Cardiac septum (tissue), 1 donor: ENCODE measurements at places on chromosomes 2 and 18. TPM values are rescaled to one million over a fixed set of nuclear protein-coding genes. Genes with fewer than 3 reads are reported as not detected.
A peak's percentile ranks its signal among the peaks of the same experiment; 100 is the strongest.

Gene MYO5B
- total RNA-seq: 5.2 TPM

- no peak for DNase-seq
Measured at GRCh38 chr18:21402272-21402671, 160.2 kb downstream of the GREB1L start.

DNA sequence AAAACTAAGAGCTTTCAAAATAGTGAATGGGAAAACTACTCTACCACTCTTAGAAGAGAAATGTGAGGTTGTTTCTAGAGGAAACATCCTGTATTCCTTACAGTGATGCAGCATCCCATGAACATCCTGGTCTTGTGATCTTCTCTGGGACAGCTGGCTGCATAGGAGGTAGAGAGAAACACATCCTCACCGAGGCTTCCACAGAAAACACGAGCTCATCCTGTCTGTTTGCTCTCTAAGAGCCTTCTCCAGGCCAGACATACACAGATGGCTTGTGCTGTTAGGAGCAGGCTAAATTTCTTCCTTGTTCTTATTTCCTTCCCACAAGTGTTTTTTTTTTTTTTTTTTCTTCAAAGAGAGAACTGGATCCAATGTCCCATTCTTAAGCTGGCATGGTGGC is 14.7 kb upstream of the FZD7 start:
- no peak for DNase-seq

- no peak for DNase-seq
Measured at GRCh38 chr18:6546229-6546628, 131.5 kb upstream of the L3MBTL4 start.

DNA sequence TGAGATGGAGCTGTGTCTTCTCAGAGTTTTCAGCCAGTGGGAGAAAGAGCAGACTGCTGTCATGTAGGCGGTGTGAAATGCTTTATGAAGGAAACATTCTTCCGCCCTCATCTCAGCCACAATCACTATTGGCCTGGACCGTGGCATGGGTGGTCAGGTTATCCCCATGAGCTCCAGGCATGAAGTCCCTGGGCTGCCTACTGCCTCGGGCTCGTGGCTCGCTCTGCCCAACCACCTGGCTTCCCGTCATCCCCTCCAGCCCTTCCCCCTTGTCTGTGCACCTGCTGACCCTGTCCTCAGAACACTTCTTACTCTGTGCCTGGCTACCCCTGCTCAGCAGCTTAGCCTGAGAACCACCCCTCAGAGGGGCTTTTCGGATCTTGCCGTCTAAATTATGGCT is 15.5 kb downstream of the COLEC11 start:
- DNase-seq: peak; percentile 10

- DNase-seq: no peak
Measured at GRCh38 chr18:40258311-40258710, 1696.7 kb upstream of the PIK3C3 start.

Gene HRH4
- 0.08 TPM for total RNA-seq

GRCh38 chr2:175414882-175415487 is 233.5 kb upstream of the ATP5MC3 start:
- no peak for DNase-seq

GRCh38 chr2:195318440-195319111 is 338.4 kb upstream of the SLC39A10 start:
- DNase-seq: no peak

Gene EVX2
- not detected for total RNA-seq

DNA sequence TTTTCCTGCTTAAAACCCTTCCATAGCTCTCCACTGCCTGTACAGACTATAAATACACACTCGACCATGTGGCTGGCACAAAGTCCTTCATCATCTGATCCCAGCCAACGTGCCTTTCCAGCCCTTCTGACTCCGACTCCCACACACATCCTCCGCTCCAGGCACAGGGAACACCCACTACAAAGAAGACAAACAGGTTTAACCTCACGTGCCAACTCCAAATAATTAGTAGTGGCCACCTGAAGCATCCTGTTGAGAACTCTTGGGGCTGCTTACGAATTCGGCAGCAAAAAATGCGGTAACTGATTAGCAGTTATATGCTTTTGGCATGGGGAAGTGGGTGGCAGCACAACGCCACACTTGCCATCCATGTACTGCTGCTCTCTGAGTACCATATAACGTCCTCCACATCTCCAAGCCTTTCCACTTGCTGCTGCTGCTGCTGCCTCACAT is 12.1 kb downstream of the SPIRE1 start:
- peak; percentile 86 for DNase-seq

- no peak for DNase-seq
Measured at GRCh38 chr2:175062787-175063585, 57.8 kb upstream of the CHN1 start.

Gene PMAIP1
- total RNA-seq: 0.35 TPM

Gene CHST9
- not detected for total RNA-seq

Gene MYOM1
- total RNA-seq: 878 TPM

Gene TFCP2L1
- total RNA-seq: 0.03 TPM

DNA sequence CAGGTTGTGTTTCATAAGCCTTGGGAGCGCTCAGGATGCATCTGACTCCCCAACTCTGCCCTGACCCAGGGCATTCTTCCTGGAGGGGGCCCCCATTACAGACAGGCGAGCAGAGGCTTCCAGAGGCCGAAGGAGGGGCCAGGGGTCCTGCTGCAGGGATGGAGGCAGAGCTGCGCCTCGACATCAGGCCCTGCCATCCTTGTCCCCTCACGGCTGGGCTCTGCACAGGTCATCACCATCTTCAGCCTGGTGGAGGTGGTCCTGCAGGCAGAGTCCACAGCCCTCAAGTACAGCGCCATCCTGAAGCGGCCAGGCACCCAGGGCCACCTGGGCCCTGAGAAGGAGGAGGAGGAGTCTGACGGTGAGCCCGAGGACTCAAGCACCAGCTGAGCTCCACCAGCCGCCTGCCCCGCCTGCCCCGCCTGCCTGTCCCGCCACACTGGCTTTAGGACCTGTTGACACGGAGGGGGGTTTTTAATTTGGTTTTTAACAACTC is 42.3 kb upstream of the ALPP start:
- DNase-seq: peak; percentile 64

Gene TIA1
- total RNA-seq: 49.4 TPM

Gene ABCA12
- total RNA-seq: not detected

GRCh38 chr18:64253222-64253621 is 104.3 kb upstream of the LINC00305 start:
- no peak for DNase-seq

GRCh38 chr2:207633686-207634085 is 8.5 kb upstream of the METTL21A start:
- no peak for DNase-seq

DNA sequence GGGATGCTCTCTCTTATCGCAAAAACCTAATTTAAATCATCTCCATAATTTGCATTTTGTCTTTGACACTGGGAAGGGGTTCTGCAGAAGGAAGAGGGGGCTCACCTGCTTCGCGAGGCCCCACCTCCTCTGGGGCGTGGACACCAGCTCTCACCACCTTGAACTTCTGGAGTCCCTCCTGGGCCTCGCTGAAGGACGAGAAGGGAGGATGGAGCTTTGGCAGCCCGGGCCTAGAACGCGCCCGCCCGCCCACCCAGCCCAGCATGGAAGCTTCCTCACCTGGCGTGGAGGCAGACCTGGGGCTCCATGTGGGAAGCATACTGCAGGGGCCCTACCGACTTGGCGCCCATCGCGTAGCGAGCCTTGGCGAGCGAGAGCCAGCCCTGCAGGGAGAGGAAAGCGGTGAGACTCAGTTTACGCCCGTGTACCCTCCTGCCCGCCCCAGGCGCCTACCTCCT is 1.1 kb upstream of the IMP4 start:
- no peak for DNase-seq

GRCh38 chr2:157849591-157849990 is 26.5 kb downstream of the ACVR1 start:
- DNase-seq: no peak

DNA sequence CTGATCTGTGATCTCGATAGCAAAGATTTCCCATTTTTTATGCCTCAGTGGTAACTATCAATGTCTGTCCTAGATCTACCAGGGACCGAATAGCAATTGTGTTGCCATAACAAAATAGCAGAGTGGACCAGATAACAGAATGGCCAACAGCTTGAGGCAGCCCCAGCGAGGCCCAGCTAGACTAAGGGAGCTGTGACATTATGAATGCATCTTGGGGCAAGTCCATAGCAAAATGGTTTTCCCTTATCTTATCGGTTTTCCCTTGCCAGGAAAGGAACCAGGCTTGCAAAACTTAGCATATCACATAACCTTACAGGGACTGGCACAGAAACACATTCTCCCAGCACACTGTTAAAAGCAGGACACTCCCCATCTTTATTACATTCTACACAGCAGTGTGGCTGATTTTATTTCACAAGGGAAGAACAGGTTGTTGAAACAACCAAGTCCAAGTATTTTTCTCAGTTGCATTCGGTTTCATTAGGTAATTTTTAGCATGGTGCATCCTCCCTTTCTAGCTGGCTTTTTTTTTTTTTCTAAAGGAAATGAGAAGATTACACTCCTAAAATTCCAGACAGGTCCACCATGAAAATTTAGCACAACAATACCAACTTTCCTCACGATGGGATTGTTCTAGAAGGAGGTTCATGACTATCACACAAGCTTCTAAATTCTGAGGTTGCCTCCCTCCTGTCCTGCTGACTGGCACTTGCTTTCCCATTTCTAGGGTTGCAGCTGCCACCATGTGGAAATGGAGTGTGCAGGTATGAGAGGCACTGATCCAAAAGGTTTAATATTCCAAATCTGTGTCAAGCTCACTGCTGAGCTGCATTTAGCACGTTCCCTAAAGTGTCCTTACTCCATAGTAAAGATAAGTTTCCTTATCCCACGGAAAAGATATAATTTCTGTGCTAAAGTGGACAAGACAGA is 97.0 kb upstream of the SLC35G4 start:
- DNase-seq: no peak

Gene ERCC3
- total RNA-seq: 23.4 TPM

GRCh38 chr2:17630089-17630488 is 89.6 kb downstream of the VSNL1 start:
- no peak for DNase-seq

GRCh38 chr2:190640117-190640516 is 8.8 kb upstream of the NAB1 start:
- DNase-seq: no peak

GRCh38 chr2:224843141-224843540 is 127.0 kb upstream of the CCDC195 start:
- DNase-seq: no peak

DNA sequence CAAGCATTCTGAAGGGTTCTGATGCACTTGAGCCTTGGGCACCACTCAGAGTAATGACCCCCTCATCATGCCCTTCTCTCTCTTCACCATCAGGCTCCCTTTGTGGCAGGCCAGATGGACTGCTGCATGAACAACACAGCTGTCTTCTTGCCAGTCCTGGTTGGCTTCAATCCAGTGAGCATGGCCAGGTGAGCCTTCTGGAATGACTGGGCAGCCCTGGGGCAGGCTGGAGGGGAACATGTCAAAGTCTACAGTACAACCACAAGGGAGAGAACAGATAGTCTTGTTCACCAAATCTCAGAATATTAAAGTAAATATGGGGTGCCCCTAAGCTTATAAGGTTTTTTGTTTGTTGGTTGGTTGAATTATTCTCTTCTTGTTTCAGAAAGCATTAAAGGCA is 4.4 kb downstream of the GCKR start:
- no peak for DNase-seq

Gene C2orf72
- total RNA-seq: 0.08 TPM

Gene OXER1
- 0.94 TPM for total RNA-seq

DNA sequence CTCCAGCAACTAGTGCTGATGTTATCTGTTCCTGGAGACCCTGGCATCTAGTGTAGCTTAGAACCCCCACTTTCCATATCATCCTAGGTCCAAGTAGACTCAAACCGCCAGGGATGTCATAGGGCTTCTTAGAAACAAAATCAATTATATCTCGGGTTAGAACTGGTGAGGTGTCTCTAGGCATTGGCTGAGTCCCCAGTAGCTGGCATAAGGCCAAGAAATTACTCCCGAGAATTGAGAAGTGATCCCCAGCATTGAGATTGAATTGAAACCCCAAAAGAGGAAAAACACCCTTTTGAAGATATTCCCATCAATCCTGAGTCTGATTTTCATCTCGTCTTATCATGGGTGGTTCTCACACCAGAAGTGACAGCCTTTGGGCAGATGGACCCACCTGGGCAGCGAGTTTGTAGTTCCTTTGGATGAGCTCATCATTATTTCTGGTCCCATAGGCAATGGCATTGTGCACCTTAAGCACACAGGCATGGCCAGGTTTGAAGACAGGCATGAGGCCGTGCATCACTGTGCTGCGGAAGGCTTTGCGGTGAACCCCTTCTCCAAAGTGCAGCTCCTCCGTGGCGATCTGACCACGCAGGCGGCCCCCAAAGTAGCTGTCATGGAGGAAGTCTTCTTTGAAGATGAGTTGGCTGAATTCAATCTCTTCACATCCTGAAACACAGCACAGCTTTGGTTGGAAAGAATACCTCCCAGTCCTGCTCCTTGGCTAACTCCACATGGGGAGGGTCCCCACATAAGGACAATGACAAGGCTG is 112.2 kb downstream of the ALPK2 start:
- no peak for DNase-seq

DNA sequence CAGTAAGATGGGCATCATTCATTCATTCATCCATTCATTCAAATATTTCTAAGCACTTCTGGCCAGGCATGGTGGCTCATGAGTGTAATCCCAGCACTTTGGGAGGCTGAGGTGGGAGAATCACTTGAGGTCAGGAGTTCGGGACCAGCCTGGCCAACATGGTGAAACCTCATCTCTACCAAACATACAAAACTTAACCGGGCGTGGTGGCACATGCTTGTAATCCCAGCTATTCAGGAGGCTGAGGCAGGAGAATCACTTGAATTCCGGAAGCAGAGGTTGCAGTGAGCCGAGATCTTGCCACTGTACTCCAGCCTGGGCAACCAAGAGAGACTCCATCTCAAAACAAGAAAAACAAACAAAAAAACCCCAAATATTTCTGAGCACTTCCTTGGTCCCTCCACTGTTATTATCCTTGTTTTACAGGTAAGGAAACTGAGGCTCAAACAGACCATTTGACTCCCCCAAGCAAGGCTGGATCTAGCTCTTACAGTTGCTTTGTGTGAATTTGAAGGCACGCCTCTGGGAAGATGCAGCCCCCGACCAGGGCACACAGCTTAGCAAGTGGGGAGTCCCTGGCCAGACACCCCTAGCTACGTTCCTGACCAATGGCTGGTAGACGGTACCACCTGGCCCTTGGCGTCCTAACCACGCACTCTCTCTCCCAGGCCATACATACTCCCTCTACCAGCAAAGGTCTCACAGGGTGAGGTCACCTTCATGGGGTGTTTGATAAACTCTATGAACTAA is 50.6 kb upstream of the ODC1 start:
- peak; percentile 50 for DNase-seq

- no peak for DNase-seq
Measured at GRCh38 chr2:150376553-150377335, 110.7 kb downstream of the RND3 start.

DNA sequence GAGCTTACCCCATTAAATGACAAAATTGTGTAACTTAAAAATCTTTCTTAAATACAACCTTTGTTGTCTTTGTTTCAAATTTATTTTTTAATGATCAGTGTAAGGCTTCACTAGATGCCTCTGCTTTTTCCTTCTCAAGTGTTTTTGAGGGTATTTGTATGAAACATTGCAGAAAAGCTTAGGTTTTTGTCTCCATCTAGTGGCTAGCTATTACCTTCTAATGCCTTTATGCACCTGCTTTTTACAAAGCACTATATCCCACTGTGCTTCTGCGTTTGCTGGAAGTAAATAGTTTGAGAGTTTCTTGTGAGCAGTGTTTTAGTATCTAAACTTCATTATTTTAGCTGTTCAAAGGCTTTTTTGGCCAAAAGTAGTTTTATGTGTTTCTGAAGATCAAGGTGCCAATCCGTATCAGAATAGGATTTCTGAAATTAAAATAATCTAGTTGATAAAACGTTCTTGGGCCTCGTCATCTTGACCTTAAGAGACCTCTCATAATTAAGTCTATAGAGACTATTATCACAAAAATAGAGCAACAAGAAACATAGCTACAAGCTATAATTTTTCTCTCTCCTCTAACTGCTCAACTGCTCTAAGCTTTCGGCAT is 47.0 kb downstream of the IWS1 start:
- no peak for DNase-seq
